Activated gamma-delta T cell treated with anti-CD3 and anti-CD28 coated beads, Interleukin-2, amount 50 U/mL, for 16 hours (primary cell): ENCODE measurements at places on chromosomes 3 and 15.

- DNase-seq: no peak
Measured at GRCh38 chr3:184654375-184654774, 57.5 kb downstream of the MAGEF1 start.

GRCh38 chr3:125055331-125055912, 375 bp downstream of the HEG1 start:
- no peak for DNase-seq

DNA sequence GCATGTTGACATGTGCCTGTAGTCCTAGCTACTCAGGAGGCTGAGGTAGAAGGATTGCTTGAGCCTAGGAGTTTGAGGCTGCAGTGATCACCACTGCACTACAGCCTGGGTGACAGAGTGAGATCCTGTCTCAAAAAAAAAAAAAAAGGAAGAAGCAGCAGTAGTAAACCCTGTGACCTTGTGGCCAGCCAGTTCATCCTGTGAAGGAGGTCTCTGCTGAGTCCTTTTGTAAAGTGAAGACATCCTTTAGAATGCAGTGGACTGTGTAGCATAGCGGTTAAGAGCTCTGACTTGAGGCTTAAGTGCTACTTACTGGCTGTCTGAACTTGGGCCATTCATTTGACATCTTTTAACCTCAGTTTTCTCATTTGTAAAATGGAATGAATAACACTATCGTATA, 8.3 kb downstream of the EXOSC7 start:
- no peak for DNase-seq

DNA sequence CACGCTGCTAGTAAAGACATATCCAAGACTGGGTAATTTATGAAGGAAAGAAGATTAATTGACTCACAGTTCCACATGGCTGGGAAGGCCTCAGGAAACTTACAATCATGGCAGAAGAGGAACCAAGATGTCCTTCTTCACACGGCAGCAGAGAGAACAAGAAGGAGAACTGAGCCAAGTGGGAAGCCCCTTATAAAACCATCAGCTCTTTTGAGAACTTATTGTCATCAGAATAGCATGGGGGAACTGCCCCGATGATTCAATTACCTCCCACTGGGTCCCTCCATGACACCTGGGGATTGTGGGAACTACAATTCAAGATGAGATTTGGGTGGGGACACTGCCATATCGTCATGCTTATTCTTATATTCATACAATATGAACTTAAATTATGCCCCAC, 49.0 kb downstream of the DUT start:
- DNase-seq: no peak
